H1 (cell line): ENCODE measurements at places on chromosomes 7 and 10. TPM values are rescaled to one million over a fixed set of nuclear protein-coding genes. Genes with fewer than 3 reads are reported as not detected.

LOXL4 gene
- 0.27 and 0.42 TPM in 2 replicates for polyA plus RNA-seq

GRM3 gene
- polyA plus RNA-seq: 3.1 and 4.9 TPM in 2 replicates

PRKCQ gene
- 6.8 and 9.1 TPM in 2 replicates for polyA plus RNA-seq

PTPN20 gene
- not detected in 2 replicates for polyA plus RNA-seq

FOXP2 gene
- 0.09 and 0.28 TPM in 2 replicates for polyA plus RNA-seq

ELN gene
- 5.1 and 5.4 TPM in 2 replicates for polyA plus RNA-seq

CXCL12 gene
- polyA plus RNA-seq: 53.8 and 79.9 TPM in 2 replicates

TAS2R41 gene
- polyA plus RNA-seq: 0.12 TPM in 1 of 2 replicates, not detected in the other

AGR2 gene
- polyA plus RNA-seq: not detected in 2 replicates

PCLO gene
- polyA plus RNA-seq: 0.93 and 1.5 TPM in 2 replicates

ICA1 gene
- polyA plus RNA-seq: 9.4 and 14.9 TPM in 2 replicates

CNNM1 gene
- polyA plus RNA-seq: 0.75 and 0.92 TPM in 2 replicates

CPXM2 gene
- polyA plus RNA-seq: 2.3 and 2.4 TPM in 2 replicates

SVOPL gene
- polyA plus RNA-seq: 1.4 and 2.2 TPM in 2 replicates

SPDYE2B gene
- not detected in 2 replicates for polyA plus RNA-seq

FRAT1 gene
- 1.9 and 3.4 TPM in 2 replicates for polyA plus RNA-seq

OPALIN gene
- polyA plus RNA-seq: 0.03 TPM in 1 of 2 replicates, not detected in the other

GIMAP5 gene
- polyA plus RNA-seq: not detected in 2 replicates

ST7 gene
- polyA plus RNA-seq: 10.1 and 16.3 TPM in 2 replicates

SPDYE8 gene
- polyA plus RNA-seq: not detected in 2 replicates

AKR1E2 gene
- polyA plus RNA-seq: 2.1 and 2.6 TPM in 2 replicates

SPDYE11 gene
- not detected in 2 replicates for polyA plus RNA-seq

ARHGAP22 gene
- 3.6 and 5.1 TPM in 2 replicates for polyA plus RNA-seq

SFTPD gene
- 0.20 and 0.21 TPM in 2 replicates for polyA plus RNA-seq

MBLAC1 gene
- 1.00 and 1.2 TPM in 2 replicates for polyA plus RNA-seq

PRKAR2B gene
- polyA plus RNA-seq: 6.4 and 10.4 TPM in 2 replicates
